Natural killer cell treated with Interleukin-12 subunit alpha and Interleukin-12 subunit beta and Interleukin-15 and Interleukin-18, amount 100 ng/mL, for 72 hours (primary cell): ENCODE measurements at places on chromosomes 13 and 19. TPM values are rescaled to one million over a fixed set of nuclear protein-coding genes. Genes with fewer than 3 reads are reported as not detected.

DNA sequence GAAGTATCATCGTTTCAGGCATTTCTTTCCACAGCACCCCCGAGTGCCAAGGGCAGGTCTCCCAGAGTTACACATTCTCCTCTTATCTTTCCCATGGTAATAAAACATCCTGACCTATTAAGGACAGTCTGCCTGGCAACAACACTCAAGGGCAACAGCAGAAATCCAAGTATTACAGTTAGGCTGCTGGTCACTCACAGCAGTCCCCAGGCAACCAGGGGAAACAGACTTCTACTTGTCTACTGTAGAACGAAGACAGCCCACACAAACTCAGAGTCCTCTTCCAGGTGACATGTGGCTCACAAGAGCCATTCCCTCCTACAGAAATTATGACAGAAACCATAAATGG is 24.3 kb downstream of the RCBTB1 start:
- no peak overlapping the region for H3K4me3 ChIP-seq
- H3K27ac ChIP-seq = no peak overlapping the region
- DNase-seq = no peak

ZNF415 gene
- total RNA-seq = 3.2 TPM

- H3K27me3 ChIP-seq = no peaks in the 10 kb centered on the region
- peaks cover 24% of the 10 kb centered on the region for H3K4me1 ChIP-seq
- H3K36me3 ChIP-seq = no peaks in the 10 kb centered on the region
- H3K27ac ChIP-seq = peak overlapping the region; percentile 44
- peak; percentile 78 for DNase-seq
These were observed 8.8 kb upstream of the TNFSF9 start for GRCh38 chr19:6521718-6522646.

- H3K27ac ChIP-seq = no peak overlapping the region
- H3K4me3 ChIP-seq = no peak overlapping the region
- no peak for DNase-seq
- peaks cover 15% of the 10 kb centered on the region for H3K4me1 ChIP-seq
- H3K36me3 ChIP-seq = no peaks in the 10 kb centered on the region
- peaks cover 10% of the 10 kb centered on the region for H3K27me3 ChIP-seq
These were observed 153.8 kb upstream of the UBL3 start for GRCh38 chr13:30004204-30004603.

- peak; percentile 75 for DNase-seq
- peaks cover 21% of the 10 kb centered on the region for H3K36me3 ChIP-seq
- H3K4me1 ChIP-seq = peaks cover 41% of the 10 kb centered on the region
- H3K4me3 ChIP-seq = peak within 1 kb of the TSS; percentile 100
These were observed at the start of gene FXYD5 for GRCh38 chr19:35154525-35155406. TSS of gene FXYD5 (plus strand) at chr19:35154735. CDS start at chr19:35155551, 816 bp downstream.

- peaks cover 14% of the 10 kb centered on the region for H3K27me3 ChIP-seq
- H3K4me3 ChIP-seq = no peak overlapping the region
- H3K4me1 ChIP-seq = no peaks in the 10 kb centered on the region
- H3K36me3 ChIP-seq = no peaks in the 10 kb centered on the region
These were observed 7.4 kb downstream of the CAMSAP3 start for GRCh38 chr19:7602935-7603497.

GRCh38 chr13:93550236-93550635 is 323.6 kb downstream of the GPC6 start:
- no peak for DNase-seq
- no peaks in the 10 kb centered on the region for H3K36me3 ChIP-seq
- H3K27ac ChIP-seq = no peak overlapping the region
- no peak overlapping the region for H3K4me3 ChIP-seq
- H3K4me1 ChIP-seq = no peaks in the 10 kb centered on the region

GRCh38 chr13:40031031-40031430 is 375.6 kb downstream of the COG6 start:
- H3K36me3 ChIP-seq = no peaks in the 10 kb centered on the region
- H3K4me3 ChIP-seq = no peak overlapping the region
- no peak overlapping the region for H3K27ac ChIP-seq

GRCh38 chr13:63605962-63606361 is 2190.3 kb upstream of the PCDH20 start:
- no peaks in the 10 kb centered on the region for H3K27me3 ChIP-seq
- DNase-seq = no peak
- H3K4me1 ChIP-seq = no peaks in the 10 kb centered on the region
- H3K36me3 ChIP-seq = peaks cover 29% of the 10 kb centered on the region
- H3K4me3 ChIP-seq = no peak overlapping the region
- H3K27ac ChIP-seq = no peak overlapping the region

- no peak overlapping the region for H3K4me3 ChIP-seq
- no peak overlapping the region for H3K27ac ChIP-seq
- peaks cover 8% of the 10 kb centered on the region for H3K4me1 ChIP-seq
- no peaks in the 10 kb centered on the region for H3K27me3 ChIP-seq
- peaks cover 24% of the 10 kb centered on the region for H3K36me3 ChIP-seq
These were observed 19.0 kb downstream of the NLRP7 start for GRCh38 chr19:54928299-54928698.

DNA sequence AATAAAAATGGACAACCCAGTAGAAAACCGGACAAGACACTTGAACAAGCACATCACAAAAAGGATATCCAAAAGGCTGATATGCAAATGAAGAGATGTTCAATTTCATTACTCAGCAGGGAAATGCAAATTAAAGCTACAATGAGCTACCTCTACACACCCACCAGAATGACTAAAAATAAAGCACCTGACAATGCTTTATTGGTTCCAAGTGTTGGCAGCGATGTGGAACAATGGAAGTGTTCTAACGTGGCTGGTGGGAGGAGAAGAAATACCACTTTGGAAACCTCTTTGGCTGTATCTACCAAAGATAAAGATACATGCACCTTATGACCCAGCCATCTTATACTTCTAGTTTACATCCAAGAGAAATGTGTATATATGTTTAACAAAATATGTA is 3.7 kb upstream of the ACP7 start:
- no peak for DNase-seq
- no peaks in the 10 kb centered on the region for H3K36me3 ChIP-seq
- H3K27ac ChIP-seq = no peak overlapping the region
- H3K4me1 ChIP-seq = peaks cover 15% of the 10 kb centered on the region

ZNF554 gene
- total RNA-seq = 2.9 TPM

BRCA2 gene
- total RNA-seq = 28.5 TPM

- H3K27me3 ChIP-seq = no peaks in the 10 kb centered on the region
- H3K4me3 ChIP-seq = peak overlapping the region; percentile 68
- DNase-seq = no peak
- peaks cover 10% of the 10 kb centered on the region for H3K4me1 ChIP-seq
- H3K27ac ChIP-seq = no peak overlapping the region
- peaks cover 1% of the 10 kb centered on the region for H3K36me3 ChIP-seq
These were observed 7.6 kb downstream of the PIK3R2 start for GRCh38 chr19:18160493-18160970.

GRCh38 chr19:1183543-1184172 is 9.6 kb upstream of the SBNO2 start:
- peaks cover 17% of the 10 kb centered on the region for H3K27me3 ChIP-seq
- H3K36me3 ChIP-seq = no peaks in the 10 kb centered on the region
- H3K4me3 ChIP-seq = no peak overlapping the region
- no peak overlapping the region for H3K27ac ChIP-seq

DNA sequence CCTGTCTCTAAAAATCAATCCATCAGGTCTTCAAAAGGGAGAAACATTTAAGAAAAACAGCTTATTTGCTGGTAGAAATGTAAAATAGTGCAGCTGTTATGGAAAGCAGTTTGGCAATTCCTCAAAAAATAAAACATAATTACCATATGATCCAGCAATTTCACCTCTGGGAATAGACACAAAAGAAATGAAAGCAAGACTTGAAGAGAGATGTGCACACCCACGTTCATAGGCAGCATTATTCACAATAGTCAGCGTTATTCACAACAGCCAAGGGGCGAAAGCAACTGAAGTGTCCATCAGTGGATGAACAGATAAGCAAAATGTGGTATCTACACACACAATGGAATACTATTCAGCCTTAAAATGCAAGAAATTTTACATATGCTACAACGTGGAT is 45.1 kb upstream of the DOCK9 start:
- no peak overlapping the region for H3K4me3 ChIP-seq
- peaks cover 5% of the 10 kb centered on the region for H3K4me1 ChIP-seq
- no peak overlapping the region for H3K27ac ChIP-seq
- no peaks in the 10 kb centered on the region for H3K36me3 ChIP-seq
- no peak for DNase-seq
- H3K27me3 ChIP-seq = peaks cover 9% of the 10 kb centered on the region

GRCh38 chr19:46624958-46625661 is at the start of gene PTGIR:
TSS of gene PTGIR (minus strand) at chr19:46625089. CDS start at chr19:46624225, 864 bp downstream.
- no peak for DNase-seq
- no peaks in the 10 kb centered on the region for H3K27me3 ChIP-seq
- peak within 1 kb of the TSS; percentile 45 for H3K4me3 ChIP-seq
- H3K27ac ChIP-seq = no peak within 1 kb of the TSS
- H3K4me1 ChIP-seq = peaks cover 11% of the 10 kb centered on the region

DNA sequence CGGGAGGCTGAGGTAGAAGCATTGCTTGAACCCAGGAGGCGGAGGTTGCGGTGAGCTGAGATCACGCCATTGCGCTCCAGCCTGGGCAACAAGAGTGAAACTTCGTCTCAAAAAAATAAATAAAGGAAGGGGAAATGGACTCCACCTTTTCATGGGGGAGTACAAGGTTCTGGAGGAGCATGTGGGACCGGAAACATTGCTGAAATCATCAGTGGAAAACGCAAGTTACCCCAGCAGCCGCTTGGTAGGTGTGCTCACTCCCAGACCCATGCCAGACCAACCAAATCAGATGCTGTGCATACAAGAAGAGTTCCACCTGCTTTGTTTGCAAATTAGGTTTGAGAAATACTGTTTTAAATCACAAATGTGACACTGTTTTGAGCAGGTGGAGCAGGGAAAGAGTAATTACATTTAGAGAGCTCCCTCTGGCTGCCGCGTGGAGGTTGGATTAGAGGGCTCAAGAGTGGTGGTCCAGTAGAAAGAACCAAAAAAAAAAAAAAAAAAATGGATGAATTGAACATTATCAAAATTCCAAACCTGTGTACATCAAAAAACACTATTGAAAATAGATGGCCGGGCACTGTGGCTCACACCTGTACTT is 4.9 kb downstream of the ERICH4 start:
- no peak overlapping the region for H3K4me3 ChIP-seq
- peaks cover 13% of the 10 kb centered on the region for H3K27me3 ChIP-seq
- DNase-seq = no peak
- H3K27ac ChIP-seq = no peak overlapping the region
- no peaks in the 10 kb centered on the region for H3K36me3 ChIP-seq
- H3K4me1 ChIP-seq = peaks cover 10% of the 10 kb centered on the region

GRCh38 chr13:41696163-41697003 is 239.0 kb downstream of the RGCC start:
- H3K4me1 ChIP-seq = peaks cover 4% of the 10 kb centered on the region
- DNase-seq = no peak
- H3K4me3 ChIP-seq = no peak overlapping the region
- H3K27ac ChIP-seq = no peak overlapping the region
- no peaks in the 10 kb centered on the region for H3K27me3 ChIP-seq

PLK5 gene
- total RNA-seq = not detected

APOC1 gene
- total RNA-seq = not detected

DNA sequence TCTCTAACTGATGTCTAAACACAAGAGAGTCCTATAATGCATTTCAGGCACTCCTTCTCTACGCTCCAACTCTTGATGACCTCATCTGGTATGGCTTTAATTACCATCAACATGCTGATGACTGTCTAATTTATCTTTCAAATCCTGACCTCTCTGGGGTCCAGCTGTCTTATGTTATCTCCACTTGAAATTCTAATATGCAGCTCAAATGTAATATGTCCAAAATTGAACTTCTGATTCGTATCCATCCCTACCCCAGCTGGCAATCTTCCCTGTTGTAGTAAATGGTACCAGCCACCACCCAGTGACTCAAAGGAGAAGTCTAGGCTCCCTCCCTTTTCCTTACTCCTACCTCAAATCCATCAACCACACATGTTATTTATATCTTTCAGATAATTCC is 288.0 kb upstream of the SLC10A2 start:
- peaks cover 5% of the 10 kb centered on the region for H3K36me3 ChIP-seq
- no peak overlapping the region for H3K27ac ChIP-seq

ZNF575 gene
- 1.9 TPM for total RNA-seq

- H3K27ac ChIP-seq = peak overlapping the region; percentile 70
- H3K27me3 ChIP-seq = peaks cover 3% of the 10 kb centered on the region
- peaks cover 4% of the 10 kb centered on the region for H3K36me3 ChIP-seq
- H3K4me3 ChIP-seq = peak overlapping the region; percentile 42
These were observed 22.1 kb upstream of the WDFY2 start for GRCh38 chr13:51562011-51562671.

DNA sequence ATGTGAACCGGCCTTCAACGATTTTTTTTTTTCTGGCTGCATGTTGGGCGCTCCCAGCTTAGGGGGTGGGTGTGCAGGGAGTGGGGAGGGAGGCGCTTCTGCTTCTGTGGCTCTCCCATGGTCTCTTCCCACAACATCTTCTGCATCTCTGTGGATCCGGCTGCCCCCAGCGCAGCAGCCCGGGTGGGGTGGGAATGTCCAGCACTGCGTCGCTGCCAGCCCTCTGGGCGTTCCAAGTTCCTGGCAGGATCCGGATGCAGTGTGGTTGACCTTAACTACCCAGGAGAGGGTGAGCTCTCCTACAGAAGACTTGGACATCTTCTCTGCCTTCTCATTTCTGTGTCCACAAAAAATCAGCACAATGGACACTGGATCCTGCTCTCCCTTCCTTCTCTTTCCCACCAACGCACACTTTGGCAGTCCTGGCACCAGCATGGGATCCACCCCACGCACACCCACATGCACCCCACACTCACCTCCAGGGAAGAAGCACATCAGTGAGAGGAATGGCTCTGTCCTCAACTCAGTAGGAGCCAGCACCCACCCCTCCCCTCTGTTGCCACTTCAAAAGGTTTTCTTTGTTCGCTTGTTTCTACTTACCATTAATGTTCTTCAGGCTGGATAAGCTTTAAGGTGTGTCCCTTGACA is 177.3 kb downstream of the COL4A1 start:
- H3K36me3 ChIP-seq = no peaks in the 10 kb centered on the region
- no peak overlapping the region for H3K4me3 ChIP-seq
- peaks cover under 1% of the 10 kb centered on the region for H3K4me1 ChIP-seq
- no peak overlapping the region for H3K27ac ChIP-seq

DNA sequence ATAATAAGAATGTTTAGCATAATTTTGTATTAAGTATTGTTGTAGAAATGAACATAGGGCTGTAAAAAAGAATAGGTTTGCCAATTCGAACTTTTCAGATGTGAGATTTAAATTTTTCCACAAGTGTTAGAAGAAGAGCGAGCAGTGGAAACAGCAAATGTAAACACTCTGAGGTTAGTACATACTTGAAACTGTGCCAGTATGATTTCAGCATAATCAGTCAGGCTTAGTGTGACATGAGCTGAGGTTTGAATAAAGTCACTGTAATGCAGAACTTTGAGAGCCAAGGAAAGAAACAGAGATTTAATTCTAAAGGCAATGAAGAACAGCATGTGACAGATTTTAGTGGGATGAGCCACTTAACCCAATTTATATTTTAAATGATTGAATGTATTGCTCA is 2166.4 kb downstream of the PCDH9 start:
- no peak overlapping the region for H3K27ac ChIP-seq
- DNase-seq = no peak
- no peaks in the 10 kb centered on the region for H3K36me3 ChIP-seq
- H3K4me3 ChIP-seq = no peak overlapping the region
- no peaks in the 10 kb centered on the region for H3K27me3 ChIP-seq
